ENCODE measurements at places on chromosomes 7 and 10. TPM values are rescaled to one million over a fixed set of nuclear protein-coding genes. Genes with fewer than 3 reads are reported as not detected.

GRCh38 chr10:82468453-82468852, 593.5 kb downstream of the NRG3 start:
- DNase-seq = no peak

- no peak for DNase-seq
These were observed 9.4 kb downstream of the ZCWPW1 start for GRCh38 chr7:100418930-100419659.

GRCh38 chr7:100457033-100457432, 7.0 kb downstream of the SPACDR start:
- DNase-seq = no peak

DNA sequence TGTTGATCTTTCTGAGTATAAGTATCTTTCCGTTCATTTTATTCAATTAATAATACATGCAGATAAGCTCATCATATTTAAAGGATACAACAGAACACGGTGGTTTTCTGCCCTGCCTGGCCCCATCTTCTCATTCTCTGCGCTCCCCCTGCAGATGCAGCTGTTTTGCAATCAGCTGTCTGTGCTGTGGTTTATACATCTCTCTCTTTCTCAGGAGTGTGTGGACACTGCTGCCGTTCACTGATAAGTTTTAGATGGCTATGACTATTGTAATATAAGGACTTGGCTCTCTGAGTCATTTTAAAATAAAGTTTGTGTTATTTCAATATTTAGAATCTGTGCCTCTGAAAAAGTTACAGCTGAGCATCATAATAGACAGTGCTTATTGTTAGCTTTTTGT, 54.5 kb downstream of the CUL1 start:
- no peak for DNase-seq

HTR7 gene
- 0.10 TPM for total RNA-seq

DNA sequence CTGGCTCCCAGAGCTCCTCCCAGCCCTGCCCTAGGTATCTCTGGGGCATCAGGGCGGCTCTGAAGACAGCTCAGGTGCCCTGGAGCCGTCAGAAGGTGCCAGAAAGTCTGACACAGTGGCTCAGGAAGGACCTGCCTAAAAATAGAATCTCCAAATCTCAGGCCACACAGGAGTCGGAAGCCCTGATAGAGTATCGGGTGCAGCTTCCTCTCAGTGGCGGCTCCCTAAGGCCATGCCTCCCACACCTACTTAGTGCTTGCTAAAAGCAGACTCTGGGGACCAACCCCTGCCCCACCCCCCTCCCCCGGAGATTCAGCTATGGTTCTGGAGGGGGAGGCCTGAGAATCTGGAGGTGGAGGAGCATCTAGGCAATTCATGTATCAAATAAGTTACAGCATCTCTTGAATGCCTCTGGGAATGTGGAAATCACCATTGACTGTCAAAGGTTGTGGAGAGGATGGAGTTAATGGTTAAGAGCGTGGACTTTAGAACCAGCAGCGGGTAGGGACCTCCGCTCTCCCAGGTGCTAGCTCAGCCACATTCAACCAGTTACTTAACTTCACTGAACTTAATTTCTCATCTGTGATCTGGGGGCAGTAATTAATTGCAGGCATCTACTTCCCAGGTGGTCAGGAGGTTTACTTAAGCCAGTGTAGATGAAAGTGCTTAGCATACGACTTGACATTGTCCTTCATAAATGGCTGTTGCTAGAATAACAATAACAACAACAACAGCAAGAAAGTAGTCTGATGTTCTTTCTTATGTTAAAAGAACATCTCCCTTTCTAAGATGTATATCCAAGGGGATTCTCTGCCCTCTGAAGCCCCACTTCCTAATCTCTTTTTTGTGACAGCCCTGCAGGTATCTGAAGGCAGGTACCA, 38.6 kb upstream of the MXI1 start:
- DNase-seq = no peak

GFRA1 gene
- 75.2 TPM for total RNA-seq

DNA sequence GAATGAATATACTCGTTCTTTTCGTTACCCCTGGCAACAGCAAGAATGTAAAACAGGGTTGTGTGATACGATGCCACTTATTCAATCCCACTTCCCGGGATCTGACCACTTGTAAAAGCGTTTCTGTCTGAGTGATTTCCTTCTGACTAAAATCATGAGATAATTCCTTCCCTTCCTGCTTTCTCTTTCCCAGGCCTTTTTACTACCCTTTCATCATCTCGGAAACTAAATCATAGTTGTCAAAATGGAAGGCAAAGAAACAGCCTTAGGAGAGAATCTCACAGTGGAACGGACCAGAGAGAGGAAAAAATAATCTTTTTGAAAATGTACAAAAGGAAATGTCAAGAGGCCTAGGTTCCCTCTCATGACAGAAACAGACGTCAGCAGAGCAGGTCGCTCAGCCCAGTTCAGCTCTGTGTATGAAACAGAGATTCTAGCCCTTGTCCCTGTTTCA, 29.8 kb downstream of the DIP2C start:
- no peak for DNase-seq

- DNase-seq = no peak
These were observed 357.3 kb downstream of the BBS9 start for GRCh38 chr7:33486633-33487032.

COL17A1 gene
- total RNA-seq = 0.13 TPM
